ENCODE measurements at places on chromosomes 16 and 17.

- DNase-seq: no peak
These were observed 562.0 kb upstream of the GOT2 start for GRCh38 chr16:59295993-59296736.

DNA sequence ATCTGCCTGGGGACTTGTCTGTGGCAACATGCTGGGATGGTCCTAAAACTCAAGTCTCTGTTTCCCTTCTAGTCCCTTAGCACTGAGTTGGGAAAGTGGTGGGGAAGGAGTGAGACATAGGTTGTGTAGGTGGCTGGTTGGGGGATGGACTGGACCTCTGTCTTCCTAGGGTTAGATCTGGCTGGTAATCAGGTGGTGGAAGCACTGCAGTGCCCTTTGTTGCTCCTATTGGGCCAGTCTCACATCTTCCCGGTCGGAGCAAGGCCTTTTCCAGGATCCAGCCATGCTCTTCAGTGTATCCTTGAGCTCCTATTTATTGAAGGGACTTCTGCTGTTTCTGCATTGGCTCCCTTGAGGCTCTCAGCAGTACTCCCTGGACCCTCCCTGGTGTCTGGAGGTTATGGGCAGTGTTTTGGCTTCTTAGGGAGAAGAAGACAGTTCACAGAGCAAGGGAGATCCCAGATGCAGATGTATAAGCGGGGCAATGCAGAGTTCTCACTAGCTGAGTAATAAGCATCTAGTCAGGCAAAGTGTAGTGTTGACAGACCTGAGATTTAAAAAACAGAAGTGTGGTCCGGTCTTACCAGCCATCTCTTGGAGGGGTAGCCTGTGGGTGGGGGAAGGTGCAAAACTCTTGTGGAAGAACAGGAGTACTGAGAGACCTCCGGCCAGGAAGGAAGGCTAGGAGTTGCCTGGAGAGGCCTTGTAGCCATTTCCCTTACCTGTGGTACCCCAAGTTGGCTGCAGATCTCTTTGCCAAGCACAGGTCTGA is 1.3 kb upstream of the NUTF2 start:
- DNase-seq: no peak

DNA sequence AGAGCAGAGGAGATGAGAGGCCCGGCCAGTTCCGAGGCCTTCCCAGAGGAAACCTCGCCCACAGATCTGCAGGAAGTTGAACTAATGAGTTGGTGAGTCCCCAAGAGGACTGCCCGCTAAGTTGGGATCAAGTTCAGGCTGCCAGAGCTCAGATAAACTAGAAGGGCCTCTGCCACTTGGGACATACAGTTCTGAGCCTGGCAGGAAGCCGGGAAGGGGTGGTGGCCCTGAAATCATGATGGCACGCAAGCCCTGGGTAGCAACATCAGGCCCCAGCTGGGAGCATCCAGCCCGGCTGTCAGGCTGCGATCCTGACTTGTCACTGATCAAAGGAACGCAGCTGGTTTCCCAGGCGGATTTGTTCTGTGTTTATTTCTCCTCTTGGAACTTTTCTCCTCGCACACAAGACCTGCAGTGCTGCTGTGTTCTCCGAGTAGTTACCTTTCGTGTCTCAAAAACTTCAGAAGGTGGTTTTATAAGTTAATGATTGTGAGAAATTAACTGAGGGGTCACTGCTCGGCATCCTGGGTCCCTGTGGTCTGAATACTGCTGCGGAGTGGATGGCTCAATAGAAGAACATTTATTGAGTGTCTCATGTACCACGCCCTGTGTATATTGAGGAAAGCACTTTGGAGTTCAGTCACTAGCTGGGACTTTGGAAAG is 8.0 kb upstream of the WFDC1 start:
- DNase-seq: no peak

DNA sequence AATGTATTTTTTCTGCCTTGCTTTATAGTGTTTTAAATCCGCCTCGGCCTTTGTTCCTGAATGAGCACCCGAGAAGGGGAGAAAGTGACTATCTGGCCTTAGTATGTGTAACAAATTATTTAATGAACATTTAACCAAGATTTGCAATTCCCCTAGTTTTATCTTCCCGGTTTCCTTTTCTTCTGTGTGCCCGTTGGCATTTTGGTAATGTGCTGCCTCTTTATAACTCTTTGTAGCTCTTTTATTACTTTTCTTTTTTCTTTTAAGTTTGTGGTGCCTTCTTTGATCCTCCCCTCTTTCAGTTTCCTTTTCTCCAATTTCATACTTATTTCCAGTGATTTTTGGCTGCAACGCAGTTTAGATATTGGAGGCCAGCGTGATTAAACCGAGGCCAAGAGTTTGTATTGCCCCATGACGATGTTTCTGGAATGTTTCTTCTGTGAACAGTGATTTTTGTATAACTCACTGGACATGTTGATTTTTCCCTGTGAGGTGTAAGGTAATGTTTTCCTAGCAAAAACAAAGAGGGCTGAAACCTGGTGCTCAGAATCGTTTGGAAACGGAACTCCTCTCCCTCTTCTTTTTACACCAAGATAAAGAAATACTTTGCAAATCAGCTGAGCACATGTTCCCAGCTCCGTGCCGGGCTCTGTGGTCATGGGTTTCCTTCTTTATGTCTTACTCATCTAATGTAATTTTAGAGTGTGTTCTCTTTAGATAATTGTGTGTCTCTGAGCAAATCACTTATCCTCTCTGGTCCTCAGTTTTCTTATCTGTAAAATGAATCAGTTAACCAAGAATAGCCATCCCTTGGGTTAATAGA is 344.3 kb downstream of the WWOX start:
- no peak for DNase-seq

DNA sequence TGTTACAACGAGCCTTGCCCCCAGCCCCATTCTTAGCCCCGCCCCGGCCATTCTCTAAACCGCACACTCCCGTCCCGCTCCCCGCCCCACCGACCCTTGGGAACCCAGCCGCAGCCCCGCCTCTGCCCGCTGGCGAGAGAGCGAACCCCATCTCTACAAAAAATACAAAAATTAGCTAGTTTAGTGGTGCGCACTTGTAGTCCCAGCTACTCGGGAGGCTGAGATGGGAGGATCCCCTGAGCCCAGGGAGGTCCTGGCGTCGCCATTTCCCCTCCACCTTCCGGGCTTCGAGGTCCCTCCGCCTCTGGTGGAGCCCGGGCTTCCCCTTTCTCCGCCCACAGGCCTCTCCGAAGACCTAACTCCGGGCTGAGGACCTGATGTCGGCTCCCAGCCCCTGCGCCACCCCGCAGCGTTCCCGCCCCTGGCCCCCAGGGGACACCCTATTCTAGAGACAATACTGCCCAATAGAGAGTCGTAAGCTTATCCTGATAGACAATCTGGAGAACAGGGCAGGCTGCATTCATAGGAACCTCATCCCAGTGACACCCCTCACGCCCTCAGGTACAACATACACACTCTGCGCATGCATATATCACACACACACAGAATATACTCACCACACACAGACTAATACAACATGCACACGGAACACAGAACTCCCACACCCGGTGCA is 480 bp upstream of the PROCA1 start:
- no peak for DNase-seq

- DNase-seq: no peak
These were observed at the start of gene TRPV2 for GRCh38 chr17:16415031-16415924. Gene TRPV2, plus strand, starts transcription at chr17:16415571. Its CDS starts 2,098 bp downstream, at chr17:16417669.

DNA sequence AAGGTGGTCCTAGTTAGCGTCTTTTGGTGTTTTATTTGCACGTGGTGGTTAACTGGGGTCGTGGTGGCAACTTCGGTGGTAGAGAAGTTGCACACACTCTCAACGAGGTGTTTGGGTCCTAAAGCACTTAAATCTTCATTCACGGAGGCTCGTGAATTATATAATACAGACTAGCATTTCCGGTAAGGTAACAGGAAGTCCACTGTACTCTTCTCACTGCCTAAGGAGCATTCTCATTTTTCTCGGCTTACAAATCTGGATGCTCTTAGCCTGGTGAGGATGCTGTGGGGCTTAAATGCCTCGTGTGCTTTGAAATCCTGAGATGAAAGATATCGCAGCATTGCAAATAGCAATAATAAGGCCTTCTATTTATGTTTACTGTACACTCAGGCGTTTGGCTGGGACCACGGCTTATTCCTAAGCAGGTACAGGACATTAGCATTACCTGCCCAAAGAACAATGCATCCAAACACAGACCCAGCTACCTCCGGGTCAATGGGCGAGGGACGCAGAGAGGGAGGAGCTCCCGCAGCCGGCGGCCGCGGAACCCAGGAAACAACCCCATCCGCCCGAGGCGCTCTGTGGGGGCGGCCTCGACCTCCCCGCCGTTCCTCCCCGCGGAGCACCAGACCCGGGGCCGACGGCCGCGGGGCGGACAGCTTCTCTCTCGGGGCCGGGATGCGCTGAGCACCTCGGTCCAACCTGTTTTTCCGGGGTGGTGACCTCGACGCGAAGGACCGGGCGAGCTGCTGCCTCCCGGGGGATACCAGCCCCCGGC is 856 bp downstream of the DNAJA2 start:
- peak; percentile 15 for DNase-seq

- DNase-seq: no peak
These were observed 50.2 kb downstream of the HLF start for GRCh38 chr17:55314784-55315491.

DNA sequence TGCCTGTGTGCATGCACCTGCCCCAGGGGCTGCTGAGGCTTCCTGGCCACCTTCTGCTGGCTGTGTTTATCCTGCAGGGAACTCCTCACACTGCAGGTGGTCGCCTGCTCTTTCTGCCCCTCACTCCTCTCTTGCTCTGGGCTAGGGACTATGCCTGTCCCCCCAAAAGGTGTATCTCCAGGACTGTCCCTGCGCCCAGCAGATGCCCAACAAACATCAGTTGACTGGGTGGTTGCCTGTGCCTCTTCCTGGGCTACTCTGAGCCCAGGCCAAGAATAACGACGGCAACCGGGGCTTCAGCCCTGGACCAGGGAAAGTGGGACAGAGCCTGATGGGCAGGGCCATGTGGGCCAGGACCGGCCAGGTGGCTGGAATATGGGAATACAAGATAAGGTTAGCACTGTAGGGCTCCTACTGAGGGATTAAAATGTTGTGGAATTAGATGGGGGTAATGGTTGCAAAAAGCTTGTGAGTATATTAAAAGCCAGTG is 55.4 kb downstream of the VAC14 start:
- no peak for DNase-seq

DNA sequence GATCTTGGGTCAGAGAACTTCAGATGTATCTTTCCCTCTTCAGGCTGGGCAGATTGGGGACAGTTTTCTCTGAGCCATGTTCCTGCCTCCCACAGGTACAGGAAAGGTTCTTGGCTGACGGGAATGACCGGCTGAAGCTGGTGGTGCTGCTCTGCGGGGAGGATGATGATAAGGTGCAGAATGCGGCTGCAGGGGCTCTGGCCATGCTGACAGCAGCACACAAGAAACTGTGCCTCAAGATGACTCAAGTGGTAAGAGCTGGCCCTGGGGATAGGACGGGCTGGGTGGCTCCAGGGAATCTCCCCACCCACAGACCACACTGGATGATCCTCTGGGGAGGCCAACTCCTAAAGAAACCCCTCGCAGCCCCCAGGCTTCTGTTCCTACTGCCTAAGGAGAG is 10.9 kb downstream of the SLC35G3 start:
- no peak for DNase-seq

DNA sequence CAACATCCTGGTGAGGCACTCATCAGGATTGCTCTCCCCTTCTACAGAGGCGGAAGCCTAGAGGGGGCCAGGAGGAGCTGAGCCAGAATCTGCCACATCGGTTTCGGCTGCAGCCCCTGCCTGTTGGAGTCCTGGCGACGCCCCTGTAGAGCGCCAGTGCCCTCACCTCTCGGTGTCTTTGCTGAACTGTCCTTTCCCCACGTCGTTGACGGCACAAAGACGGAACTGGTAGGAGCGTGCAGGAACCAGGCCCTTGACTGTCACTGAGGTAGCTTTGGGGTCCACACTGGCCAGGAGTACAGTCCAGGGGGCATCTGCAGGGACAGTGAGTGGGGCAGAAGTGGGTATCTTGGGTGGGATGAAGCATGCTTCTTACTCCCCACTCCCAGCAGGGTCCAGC is 110.3 kb upstream of the CDC42EP4 start:
- DNase-seq: no peak

DNA sequence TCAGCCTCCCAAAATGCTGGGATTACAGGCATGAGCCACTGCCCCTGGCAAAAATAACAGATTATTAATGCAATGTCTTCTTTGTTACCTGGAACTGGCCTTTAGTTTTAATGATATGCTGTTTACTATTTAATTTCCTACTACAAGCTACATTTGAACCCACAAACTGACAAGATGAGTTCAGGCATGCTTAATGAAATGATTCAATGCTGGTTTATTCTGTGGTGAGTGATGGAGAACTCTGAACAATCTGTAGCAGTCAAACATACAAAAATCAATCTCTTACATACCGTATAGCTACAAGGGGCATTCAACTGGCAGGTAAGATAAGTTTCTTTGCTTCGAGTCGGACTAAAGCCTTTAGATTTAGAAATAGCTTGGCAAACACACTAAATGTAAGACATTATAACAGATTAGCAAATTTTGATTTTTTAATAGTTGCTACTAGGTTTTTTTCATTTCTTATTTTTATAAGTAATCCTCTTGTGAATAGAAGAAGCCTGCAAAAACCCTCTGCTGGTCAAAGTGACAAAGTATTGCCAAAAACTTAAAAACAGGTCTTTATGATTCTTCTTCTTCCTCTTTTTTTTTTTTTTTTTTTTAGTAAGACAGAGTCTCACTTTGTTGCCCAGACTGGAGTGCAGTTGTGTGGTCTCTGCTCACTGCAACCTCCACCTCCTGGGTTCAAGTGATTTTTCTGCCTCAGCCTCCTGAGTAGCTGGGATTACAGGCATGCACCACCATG is 138.5 kb downstream of the SSH2 start:
- DNase-seq: no peak

- no peak for DNase-seq
These were observed 78.1 kb upstream of the CRHR1 start for GRCh38 chr17:45706033-45706432.

GRCh38 chr17:4658478-4659305 is 17.2 kb upstream of the ALOX15 start:
- DNase-seq: no peak

DNA sequence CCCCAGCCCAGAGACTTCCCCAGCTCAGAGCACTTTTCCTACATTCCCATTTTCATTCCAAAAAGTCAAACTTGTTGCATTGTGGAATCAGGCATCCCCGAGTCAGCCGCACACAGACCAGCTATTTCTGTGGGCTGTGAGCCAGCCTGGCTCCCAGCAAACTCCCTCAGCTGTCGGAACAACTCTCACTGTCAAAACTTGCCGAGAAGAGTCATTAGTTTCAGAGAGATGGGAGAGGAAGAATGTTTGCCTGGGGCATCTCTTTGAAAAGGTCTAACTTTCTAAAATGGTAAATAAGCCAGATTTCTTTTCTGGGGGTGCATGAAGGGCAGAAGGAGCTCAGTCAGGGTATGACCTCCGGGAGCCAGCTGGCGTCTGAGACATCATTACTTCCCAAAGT is 280.0 kb downstream of the TMEM114 start:
- no peak for DNase-seq

- DNase-seq: no peak
These were observed 133.5 kb downstream of the RGS9 start for GRCh38 chr17:65270499-65271253.

GRCh38 chr17:32323811-32324491 is 18.0 kb downstream of the C17orf75 start:
- DNase-seq: peak; percentile 62

DNA sequence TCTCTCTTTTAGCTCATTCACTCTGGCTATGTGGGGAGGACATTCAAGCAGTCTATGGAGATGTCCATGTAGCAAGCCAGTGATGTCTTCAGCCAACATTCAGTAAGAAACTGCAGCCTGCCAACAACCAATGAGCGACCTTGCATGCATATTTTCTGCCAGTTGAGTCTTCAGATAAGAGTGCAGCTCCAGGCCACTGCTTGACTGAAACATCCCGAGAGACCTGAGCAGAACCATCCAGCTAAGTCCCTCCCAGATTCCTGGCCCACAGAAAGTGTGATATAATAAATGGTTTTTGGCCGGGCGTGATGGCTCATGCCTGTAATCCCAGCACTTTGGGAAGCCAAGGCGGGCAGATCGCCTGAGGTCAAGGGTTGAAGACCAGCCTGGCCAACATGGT is 10.5 kb upstream of the C17orf58 start:
- DNase-seq: no peak

All from Ammon's horn (tissue), 1 donor.